ENCODE measurements at places on chromosomes 1 and 21. TPM values are rescaled to one million over a fixed set of nuclear protein-coding genes. Genes with fewer than 3 reads are reported as not detected.

Gene ADCY10
- total RNA-seq = 0.16 TPM

Gene SAMSN1
- total RNA-seq = 13.5 TPM

Gene RGS21
- not detected for total RNA-seq

Gene GJC2
- 6.4 TPM for total RNA-seq

Gene CLIC6
- total RNA-seq = 0.69 TPM

Gene PKLR
- total RNA-seq = not detected

Gene C1orf210
- 0.27 TPM for total RNA-seq

Gene NKAIN1
- not detected for total RNA-seq

Gene LZIC
- 45.1 TPM for total RNA-seq

Gene S100A1
- 2.4 TPM for total RNA-seq

Gene MCL1
- 212 TPM for total RNA-seq

Gene RGSL1
- total RNA-seq = 0.04 TPM

Gene NPR1
- 57.0 TPM for total RNA-seq

Gene ZNF593OS
- total RNA-seq = not detected

Gene LRRIQ3
- total RNA-seq = 0.16 TPM

Gene AK5
- total RNA-seq = 0.67 TPM

Gene SH2D5
- 6.9 TPM for total RNA-seq

Gene NMNAT2
- 2.2 TPM for total RNA-seq

Gene KCNN3
- 6.6 TPM for total RNA-seq

Gene COQ8A
- 53.2 TPM for total RNA-seq

Gene TEX38
- total RNA-seq = not detected

Gene LIN28A
- not detected for total RNA-seq

Gene MIB2
- total RNA-seq = 80.2 TPM

Gene LCE5A
- total RNA-seq = not detected

Gene S100B
- total RNA-seq = 27.7 TPM

Gene OLFML2B
- total RNA-seq = 1.1 TPM

Gene CELA2B
- total RNA-seq = not detected
